ENCODE measurements at places on chromosomes 1 and 21.
A peak's percentile ranks its signal among the peaks of the same experiment; 100 is the strongest.

GRCh38 chr1:185438936-185439335, 121.9 kb upstream of the IVNS1ABP start:
- peak; percentile 21 for DNase-seq

DNA sequence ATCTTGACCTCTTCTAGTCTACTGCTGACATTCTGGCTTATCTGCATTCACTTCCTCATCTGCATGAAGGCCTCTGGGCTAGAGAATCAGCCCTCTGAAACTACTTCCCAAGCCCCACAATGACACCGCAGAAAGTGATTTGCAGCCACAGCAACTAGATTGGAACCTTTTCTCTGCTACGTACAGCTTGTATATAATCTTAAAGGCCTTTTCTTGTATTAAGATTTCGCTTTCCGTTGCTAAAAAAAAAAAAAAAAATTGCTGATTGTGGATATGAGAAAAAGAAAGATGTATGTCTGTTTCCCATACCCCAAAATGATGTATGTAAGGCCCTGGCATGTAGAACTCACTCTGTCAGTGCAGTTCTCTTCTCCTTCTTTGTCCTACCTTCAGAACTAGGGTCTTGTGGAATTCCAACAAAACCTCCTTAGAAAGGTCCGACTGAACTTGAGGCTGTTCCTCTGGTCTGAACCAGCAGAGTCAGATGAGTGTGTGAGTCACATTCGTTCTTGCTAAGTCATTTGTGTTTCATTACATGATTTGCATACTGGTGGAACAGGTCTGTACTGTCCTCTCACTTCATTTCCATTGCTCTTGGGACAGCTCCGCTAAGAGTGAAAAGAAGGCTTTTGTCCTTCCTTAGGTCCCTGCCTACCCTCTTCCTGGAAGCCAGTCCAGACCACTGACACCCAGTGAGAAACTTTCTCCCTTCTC, 62.7 kb downstream of the PLPP3 start:
- peak; percentile 89 for DNase-seq

GRCh38 chr1:23037081-23037740, 17.9 kb downstream of the KDM1A start:
- no peak for DNase-seq

GRCh38 chr1:227490478-227490877, 72.9 kb upstream of the ZNF678 start:
- no peak for DNase-seq

GRCh38 chr1:234725177-234726132, 115.5 kb upstream of the IRF2BP2 start:
- peak; percentile 24 for DNase-seq

- DNase-seq: no peak
Measured at GRCh38 chr1:9025449-9025848, 774 bp downstream of the SLC2A7 start.

GRCh38 chr1:182080955-182081582, 19.6 kb upstream of the ZNF648 start:
- DNase-seq: peak; percentile 51

DNA sequence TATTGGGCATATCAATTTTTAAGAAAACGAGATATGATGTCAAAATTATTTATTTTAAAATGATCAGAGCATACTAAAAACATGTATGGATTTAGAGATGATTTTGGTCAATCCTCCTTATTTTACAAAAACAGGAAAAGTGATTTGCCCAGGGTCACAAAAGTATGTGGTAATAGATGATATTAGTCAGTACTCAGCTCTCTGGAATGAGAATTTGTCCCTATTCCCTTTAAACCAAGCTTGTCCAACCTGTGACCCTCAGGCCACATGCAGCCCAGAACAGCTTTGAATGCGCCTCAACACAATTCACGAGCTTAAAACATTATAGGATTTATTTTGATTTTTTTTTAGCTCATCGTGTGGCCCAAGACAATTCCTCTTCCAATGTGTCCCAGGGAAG, 104.7 kb downstream of the AKT3 start:
- DNase-seq: peak; percentile 33

- DNase-seq: no peak
Measured at GRCh38 chr1:202987922-202988583, 19.1 kb upstream of the TMEM183A start.

GRCh38 chr21:38295997-38296764, 39.4 kb downstream of the KCNJ15 start:
- peak; percentile 14 for DNase-seq

- DNase-seq: peak; percentile 11
Measured at GRCh38 chr21:25515484-25516405, 91.5 kb downstream of the MRPL39 start.

DNA sequence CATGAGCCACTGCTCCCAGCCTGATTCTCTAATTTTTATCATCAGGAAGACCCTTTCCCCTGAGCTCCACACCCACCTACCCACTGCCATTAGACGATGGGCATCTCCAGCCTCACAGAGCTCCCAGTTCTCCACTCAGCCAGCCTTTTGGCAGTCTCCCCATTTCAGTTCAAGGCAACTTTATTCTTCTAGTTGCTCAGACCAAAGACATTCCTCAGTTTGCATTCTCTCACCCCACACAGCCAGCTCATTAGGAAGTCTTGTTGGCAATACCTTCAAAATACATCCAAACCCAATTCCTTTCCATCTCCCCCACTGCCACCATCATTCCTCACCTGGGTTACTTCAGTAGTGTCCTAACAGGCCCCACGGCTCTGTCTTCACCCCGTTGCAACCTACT, 53.4 kb upstream of the COX20 start:
- no peak for DNase-seq

DNA sequence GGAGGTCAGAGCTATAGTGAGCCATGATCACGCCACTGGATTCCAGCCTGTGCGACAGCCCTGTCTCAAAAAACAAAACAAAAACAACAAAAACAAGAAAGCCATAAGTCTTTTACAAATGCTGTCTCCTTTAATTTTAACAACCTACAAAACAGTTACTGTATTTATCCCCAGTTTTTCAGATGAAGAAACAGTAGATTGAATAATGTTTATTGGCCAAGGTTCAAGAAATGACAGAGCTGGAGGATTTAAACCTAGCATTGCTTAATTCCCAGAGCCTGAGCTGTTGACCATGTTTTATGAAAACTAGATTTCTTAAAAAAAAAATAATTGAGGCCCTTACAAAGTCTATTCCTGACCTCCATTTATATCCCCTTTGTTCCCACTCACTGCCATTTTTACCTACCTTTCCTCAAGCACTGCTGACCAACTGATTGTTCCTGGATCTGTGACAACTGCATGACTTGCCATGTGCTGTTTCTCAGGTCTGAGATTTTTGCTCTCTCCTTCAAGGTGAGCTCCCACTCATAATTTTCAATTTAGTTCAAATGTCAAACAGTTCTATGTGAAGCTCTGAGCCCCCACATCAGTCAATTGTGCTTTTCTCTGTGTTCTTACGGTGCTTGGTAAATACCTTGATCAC, 140.8 kb downstream of the CHRM3 start:
- no peak for DNase-seq

DNA sequence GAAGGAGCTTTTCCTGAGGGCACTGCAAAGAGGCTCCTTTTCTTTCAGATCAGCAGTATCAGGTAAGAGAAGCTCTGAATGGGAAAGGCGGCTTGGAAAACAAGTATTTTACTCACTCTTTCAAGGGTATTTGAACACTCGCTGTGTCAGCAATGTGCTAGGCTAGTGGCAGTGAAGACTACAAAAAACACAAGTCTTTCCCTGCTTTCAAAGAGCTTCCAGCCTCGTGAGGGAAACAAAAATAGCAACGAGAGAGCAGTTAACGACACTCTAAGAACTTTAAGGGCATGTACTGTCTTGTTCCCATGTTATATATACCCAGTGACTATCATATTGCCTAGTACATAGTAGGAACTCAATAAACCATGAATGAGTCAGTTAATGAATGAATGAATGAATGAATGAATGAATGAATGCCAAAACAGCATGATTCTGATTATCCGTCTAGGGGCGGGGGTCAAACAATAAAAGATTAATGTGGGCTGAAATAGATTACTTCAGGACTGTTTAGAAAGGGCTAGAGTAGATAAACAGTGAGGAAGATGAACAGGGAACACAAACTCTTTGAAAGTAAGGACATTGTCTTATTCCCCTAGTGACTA, 14.2 kb upstream of the MCOLN3 start:
- DNase-seq: no peak

DNA sequence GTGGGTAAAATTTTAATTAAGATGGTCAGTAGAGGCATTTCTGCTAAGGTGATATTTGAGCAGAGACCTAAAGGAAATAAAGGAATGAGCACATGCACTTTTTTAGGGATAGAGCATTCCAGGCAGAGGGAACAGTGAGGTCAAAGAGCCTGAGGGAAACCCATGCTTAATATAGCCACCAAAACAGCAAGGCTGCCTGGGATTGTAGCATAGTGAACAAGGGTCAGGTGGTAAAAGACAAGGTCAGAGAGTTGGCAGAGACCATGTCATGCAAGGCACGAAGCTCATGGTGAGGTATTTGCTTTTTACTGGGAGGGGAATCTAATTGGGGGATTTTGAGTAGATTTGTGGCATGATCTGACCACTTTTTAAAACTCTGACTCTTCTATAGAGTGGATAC, 344.6 kb upstream of the LRRC7 start:
- DNase-seq: no peak

GRCh38 chr21:33949516-33950430, 34.2 kb upstream of the ATP5PO start:
- DNase-seq: no peak

DNA sequence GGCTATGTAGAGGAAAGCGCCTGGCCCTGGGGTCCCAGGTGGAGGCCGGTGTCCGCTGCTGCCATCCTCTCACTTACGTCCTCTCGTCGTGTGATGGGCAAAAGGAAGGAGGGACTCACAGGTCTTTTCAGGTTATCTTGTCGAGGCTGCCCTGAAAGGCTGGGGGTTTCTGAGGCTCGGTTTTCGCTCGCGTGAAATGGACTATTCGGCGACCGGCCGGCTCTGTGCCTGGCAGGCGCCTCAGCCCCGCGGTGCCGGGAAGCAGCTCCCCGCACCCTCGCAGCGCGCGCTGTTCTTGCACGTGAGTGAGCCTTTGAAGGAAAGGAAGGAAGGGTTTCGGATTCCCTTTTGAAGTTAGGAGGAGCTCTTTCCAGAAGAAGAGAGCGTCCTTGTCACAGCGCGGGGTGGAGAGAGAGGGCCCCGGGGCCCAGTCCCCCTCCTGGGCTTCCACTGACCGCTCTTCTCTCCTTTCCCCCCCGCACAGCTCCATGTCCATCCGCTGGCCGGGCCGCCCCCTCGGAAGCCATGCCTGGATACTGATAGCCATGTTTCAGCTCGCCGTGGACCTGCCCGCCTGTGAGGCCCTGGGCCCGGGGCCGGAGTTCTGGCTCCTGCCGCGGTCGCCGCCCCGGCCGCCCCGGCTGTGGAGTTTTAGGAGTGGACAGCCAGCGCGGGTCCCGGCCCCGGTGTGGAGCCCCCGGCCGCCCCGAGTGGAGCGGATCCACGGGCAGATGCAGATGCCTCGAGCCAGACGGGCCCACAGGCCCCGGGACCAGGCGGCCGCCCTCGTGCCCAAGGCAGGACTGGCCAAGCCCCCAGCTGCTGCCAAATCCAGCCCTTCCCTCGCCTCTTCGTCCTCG, 57.2 kb downstream of the AJAP1 start:
- no peak for DNase-seq

DNA sequence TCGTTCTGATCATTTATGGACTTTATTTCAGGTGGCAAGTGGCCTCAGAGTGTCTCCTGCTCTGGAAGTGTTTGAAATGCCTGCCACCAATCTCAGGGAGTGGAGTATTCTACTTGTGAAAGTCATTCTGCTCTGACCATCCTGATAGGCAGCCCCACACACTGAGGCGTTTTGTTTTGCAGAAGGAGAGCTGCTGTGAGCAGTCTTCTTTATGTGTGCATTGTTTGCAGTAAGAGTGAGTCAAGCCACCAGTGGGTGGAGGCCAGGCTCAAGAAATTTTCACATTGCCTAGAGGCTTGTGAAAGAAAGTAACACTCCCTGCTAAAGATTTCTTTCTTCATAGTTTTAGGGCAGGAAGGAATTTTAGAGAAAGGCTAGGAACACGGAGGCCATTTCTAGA, 204.4 kb downstream of the SLC35F3 start:
- DNase-seq: peak; percentile 93

GRCh38 chr1:234579967-234580366, 30.0 kb downstream of the IRF2BP2 start:
- DNase-seq: peak; percentile 33

DNA sequence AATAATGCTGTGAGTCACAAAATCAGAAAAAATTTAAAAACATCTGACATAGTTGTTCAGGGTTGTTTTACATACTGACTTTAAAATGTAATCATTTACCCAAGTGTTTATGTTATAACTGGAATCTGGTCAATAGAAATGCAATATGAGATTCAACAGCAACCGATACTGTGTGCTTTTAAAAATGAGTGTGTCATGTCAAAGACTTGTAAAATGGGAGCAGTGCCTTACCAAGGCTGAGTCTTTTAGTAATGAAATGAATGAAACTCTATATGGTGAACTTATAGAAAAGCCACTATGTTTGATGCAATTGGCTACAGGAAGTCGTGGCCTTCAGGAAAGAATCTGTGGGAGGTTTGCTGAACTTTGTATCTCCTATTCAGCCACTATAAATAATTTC, 570.2 kb downstream of the DPYD start:
- DNase-seq: peak; percentile 7

DNA sequence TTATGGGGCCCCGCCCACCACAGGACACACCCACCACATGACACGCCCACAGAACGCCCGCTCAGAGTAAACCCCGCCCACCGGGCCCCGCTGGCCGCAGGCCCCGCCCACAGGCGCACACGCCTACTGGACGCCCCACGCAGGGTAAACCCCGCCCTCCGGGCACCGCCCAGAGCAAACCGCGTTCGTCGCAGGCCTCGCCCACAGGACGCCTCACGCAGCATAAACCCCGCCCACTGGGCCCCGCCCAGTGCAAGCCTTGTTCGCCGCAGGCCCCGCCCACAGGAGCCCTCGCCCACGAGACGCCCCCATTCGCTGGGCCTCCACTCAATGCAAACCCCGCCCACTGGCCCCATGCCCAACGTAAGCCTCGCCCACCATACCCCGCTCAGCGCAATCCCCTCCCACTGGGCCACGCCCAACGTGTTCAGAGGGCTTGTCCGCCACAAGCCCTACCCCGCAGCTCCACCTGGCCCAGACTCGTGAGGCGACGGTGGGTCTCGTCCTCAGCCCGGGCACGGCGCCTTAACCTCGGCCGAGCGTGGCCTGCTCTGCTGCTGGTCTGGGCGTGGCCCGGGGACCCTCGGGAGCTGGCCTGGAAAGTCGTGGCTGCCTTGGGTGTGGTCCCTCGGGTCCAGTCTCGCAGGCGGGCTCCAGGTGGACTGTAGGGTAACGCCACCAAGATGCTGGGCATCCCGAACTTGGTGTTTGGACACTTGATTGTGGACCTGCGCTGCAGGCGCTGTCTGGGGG, 401 bp upstream of the TMEM52 start:
- DNase-seq: peak; percentile 100

GRCh38 chr1:117466761-117467160, 99.5 kb downstream of the MAN1A2 start:
- DNase-seq: peak; percentile 30

GRCh38 chr1:14350197-14350596, 248.3 kb upstream of the KAZN start:
- DNase-seq: no peak
